ENCODE measurements at places on chromosomes 1 and 21.

GRCh38 chr21:35007348-35007747 lies 41.8 kb downstream of the RUNX1 start:
- no peak for DNase-seq

- no peak for DNase-seq
Observed at GRCh38 chr1:26317612-26318337, at the start of gene CD52. TSS of gene CD52 (plus strand) at chr1:26317958. CDS start at chr1:26318018, 60 bp downstream.

DNA sequence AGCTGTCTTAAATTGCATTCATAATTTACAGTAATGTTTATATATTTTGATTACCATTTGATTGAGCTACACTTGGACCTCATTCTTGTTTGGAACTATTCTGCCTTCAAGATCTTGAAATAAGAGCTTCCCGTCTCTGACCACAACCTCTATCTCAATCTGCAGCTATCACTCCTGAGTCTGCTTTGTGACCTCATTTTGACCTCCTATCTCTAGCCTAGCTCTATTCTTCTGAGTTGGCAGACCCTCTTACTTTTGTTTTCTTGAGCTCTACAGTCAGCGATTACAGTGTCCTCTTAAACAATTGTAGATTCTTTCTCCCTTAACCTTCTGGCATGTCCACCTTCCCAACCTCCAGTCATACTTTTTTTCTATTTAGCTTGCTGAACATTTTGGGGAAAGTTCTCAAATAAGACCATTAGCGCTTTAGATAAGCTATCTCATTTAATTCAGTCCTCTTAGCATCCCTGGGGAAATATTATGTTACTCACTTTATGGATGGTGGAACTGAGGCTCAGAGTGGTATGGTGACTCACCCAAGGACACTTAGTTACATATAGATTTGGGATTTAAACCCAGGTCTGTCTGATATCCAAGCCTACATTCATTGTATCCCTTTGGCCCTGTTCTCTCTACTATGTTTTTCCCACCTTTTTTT lies 19.1 kb downstream of the RPAP2 start:
- DNase-seq: no peak

GRCh38 chr1:169367096-169367685 lies 406 bp downstream of the NME7 start:
- DNase-seq: no peak

- DNase-seq: no peak
Observed at GRCh38 chr1:86069757-86070145, 86.8 kb downstream of the COL24A1 start.

DNA sequence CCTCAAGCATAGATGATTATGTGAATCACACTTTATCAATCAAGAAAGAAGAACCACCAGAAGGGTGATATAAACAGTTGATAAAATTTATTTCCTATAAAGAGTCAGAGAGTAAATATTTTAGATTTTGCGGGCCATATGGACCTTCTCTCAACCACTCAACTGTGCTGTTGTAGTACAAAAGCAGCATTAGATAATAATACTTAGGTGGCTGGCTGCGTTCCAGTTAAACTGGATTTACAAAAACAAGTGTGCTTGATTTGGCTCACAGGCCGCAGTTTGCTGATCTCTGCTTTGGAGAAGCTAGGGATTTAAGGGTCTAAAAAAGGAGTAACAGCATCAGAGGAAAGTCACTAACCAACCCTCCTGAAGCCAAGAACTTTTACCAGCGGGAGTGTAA lies 1406.0 kb downstream of the KCNT2 start:
- DNase-seq: no peak

DNA sequence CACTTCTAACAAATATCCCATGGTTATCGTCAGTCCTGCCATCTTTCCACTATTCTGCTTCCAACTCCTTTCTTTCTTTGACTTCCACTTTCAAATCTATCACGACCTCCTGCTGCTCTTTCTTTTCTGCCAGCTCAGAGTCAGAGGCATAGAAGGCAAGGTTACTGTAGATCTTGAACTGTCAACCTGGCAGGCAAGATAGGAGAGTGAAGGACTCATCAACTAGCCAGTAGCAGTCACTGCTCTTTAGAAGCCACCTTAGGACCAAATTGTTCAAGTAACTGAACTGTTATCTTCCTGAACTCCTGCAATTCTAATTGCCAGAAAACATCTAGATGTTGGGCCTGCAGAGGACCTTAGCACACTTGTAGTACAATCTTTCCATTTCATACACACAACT lies 13.1 kb upstream of the FCER1A start:
- no peak for DNase-seq

DNA sequence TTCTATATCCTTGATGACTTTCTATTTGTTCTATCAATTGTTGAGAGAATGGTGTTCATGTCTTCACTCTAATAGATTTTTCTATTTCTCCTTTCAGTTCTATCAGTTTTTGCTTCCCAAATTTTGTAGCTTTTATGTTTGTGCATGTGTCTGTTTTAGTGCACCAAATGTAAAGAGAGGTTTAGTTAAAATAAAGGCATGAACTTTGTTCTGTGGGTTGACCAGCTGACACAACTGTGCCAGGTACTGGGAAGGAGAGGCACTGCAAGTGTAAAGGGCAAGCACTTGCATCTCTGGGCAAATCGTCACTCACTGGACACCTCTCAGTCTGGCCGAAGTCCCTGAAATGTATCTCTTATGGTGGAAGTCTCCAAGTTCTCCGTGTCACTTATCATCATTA lies 38.6 kb upstream of the ABCD3 start:
- DNase-seq: no peak

- no peak for DNase-seq
Observed at GRCh38 chr1:7585216-7585907, 185.7 kb upstream of the VAMP3 start.

- no peak for DNase-seq
Observed at GRCh38 chr1:237170149-237170548, 128.2 kb downstream of the RYR2 start.

DNA sequence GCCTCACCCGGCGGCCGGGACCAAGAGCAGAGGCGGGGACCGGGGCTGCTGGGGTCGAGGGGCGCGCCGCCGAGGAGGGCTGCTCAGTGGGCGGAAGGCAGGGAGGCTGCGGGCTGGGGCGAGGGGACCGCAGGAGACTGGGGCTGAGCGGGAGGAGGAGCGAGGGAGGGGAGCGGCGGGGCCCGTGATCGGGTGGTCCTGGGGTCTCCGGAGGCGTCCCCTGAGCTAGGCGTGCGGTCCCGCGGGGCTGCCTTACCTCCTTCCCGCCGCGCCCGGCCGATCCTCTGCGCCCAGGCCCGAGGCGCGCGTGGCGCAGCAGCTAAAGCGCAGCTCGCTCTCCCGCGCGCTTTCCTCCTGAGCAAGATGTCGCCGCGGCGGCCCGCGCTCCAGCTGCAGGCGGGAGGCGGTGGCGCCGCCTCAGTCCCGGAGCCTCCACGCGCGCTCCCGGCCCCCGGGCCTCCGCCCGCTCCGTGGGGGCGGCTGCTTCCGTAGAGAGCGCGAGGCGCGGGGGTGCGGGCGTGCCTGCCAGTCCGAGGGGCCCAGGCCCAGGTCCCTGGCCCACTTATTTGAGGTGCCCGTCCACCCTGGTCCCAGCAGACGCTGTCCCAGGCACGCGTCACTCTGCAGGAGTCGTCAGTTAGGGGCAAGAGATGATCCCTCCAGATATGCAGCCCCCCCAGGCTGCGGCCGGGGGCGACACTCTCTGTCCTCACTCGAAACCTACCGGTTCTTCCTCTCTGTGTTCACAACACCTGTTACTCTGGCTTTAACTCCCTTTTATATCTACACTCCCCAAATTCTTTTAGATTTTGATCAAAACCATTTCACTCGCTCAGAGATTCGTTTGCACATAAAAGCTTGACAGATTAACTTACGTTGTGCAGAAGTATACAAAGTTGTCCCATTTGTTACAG lies at the start of gene CCSAP:
TSS of gene CCSAP (minus strand) at position 392 of the 914 bp plus-strand sequence. CDS start 582 bp downstream, outside the sequence.
- peak; percentile 30 for DNase-seq

DNA sequence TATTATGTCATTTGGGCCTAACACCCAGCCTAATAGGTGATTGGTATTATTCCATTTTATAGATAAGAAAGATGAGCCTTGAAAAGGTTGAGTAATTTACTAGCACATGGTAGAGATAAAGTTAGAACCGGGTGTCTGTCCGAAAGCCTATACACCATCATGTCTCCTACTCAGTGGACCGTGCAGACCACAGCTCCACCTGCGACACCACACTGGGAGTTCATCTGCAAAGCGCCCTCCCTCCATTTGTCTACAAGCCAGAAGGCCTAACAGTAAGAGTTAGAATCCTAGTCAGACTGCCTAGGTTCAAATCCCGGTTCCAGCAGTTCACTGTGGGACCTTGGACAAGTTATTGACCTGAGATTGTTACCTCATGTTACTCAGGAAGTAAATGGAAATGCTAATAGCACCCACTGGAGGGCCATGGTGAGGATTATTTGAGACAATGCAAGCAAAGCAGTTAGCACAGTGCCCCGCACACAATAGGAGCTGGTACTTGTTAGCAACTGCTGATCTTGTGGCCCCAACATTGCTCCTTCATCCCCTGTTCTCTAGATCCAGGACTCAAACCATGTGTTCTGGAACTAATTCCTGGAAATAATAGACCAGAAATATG lies 20.5 kb downstream of the ARMH1 start:
- DNase-seq: no peak

GRCh38 chr1:161046605-161047228 lies 940 bp upstream of the USF1 start:
- DNase-seq: no peak

- peak; percentile 78 for DNase-seq
Observed at GRCh38 chr1:201170533-201171062, 16.3 kb upstream of the TMEM9 start.

DNA sequence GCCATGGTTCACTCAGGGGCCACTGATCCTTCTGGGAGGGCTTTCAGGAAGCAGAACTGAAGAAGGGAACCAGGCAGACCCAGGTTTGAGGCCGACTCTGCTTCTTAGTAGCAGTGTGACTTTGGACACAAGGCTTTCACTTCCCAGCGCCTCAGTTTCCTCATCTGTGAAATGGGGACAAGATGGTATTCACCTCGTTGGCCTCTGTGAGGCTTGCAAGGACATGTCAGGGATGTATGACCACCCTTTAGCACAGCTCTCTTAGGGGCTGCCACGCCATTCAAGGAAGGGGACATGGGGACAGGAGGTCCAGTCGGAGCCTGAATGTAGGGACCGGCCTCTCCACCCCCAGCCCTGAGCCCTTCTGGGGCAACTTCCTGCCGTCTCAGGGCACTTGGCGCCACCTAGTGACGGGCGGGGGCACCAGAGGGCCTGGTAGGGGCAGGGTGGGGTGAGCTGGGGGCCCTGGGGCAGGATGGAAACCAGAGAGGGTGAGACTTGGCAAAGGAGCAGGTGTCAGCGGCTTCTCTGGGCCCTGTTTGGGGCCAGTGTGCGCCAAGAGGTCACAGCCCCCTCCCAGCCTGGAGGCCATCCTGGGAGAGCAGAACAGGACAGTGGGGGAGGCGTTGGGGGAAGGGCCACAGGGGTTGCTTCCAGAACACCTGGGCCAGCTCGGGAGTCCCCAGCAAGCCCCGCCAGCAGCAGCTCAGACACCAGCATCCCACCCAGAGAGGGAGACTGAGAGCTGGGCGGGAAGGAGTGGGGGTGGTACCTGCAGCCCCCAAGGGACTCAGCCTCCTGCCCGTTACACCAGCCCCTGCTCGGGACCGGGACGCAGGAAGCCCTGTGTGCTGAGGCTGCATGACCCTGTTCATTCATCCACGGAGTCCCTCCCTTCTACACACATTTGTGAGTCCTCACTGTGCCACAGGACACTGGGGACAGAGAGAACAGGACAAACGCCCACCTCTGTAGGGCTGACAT lies 102.5 kb upstream of the TARDBP start:
- DNase-seq: peak; percentile 76

- no peak for DNase-seq
Observed at GRCh38 chr21:45975020-45975666, 6.4 kb upstream of the COL6A1 start.

DNA sequence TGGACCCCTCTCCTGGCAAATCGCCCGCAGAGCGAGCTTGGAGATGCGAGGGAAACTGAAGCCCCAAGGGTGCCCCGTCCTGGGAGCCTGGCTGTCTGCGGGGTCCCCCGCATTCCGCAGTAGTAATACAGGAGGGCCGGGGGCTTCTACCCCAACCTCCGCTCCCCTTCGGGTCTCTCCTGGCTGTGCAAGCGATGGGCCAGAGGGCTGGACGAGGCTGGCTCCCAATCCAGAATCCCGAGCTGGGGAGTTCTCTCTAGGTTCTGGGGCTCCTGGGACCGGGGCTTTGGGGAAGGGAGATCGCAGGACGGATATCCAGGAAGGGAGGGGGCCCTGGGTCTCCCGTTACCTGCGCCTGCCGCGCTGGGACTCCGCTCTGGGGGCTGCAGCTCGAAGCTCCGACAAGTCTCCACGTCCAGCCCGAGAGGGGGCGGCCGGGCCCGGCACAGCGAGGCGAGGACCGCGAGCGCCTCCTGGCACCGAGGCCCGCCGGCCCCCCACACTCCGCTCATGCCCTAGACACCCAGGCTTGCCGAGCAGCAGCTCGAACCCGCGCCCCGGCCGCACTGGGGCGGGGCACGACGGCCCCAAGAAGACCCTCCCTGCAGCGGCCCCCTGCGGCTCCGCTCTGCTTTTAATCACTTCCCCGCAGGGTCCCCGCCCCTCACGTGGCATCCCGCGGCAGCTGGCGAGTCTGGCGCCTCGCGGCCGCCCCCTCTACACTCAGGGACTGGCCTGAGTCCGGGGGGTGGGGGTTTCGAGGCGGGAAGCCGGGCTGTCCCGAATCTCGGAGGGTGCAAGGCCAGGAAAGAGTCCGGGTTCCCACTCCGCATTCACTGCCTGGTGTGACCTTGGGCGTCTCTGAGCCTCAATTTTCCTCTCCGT lies at the start of gene SYT6:
TSS of gene SYT6 (minus strand) at position 609 of the 885 bp plus-strand sequence. CDS start at position 512, 97 bp downstream.
- no peak for DNase-seq

DNA sequence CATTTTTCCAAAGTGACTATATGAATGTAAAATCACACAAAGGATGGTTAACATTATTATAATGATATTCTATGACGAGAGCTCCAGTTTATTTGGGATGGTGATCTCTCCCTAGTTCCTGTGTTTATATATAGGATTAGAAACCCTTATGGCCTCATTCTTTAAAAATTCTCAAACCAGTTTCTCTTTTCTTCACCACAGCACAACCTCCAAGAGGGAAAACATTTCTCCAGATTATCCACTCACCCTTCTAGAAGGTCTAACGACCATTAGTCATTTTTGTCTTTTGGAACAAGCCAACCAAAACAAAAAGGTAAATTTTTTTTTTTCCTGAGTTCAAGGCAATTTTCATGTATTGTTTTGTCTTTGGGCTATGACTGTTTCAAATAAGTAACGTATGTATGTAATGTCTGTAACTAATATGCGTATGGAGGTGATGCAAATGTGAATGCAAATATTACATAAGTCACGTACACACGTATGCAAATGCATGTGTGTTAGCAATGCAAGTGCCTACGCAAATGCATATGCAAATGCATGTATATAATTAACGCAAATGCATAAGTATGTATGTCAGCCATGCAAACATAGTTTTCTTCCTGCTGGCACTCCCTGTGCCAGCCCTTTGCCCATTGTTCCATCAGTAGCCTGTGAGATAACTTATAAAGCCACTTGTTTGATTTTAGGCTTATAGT lies 72.5 kb upstream of the MORC3 start:
- no peak for DNase-seq

GRCh38 chr1:239317948-239318347 lies 68.4 kb upstream of the CHRM3 start:
- DNase-seq: no peak

Data from stimulated activated CD4-positive, alpha-beta T cell treated with anti-CD3 and anti-CD28 coated beads, Interleukin-4, amount 100 ng/mL, for 48 hours (primary cell).